Right cardiac atrium (tissue), 5 donors: ENCODE measurements at places on chromosomes 7 and 10. TPM values are rescaled to one million over a fixed set of nuclear protein-coding genes. Genes with fewer than 3 reads are reported as not detected.

HOXA6 gene
- not detected for total RNA-seq

WNT8B gene
- not detected for total RNA-seq

MEOX2 gene
- 5.6 TPM for total RNA-seq

VSTM4 gene
- 22.8 TPM for total RNA-seq

PNLIPRP1 gene
- not detected for total RNA-seq

WEE2 gene
- not detected for total RNA-seq

PKD2L1 gene
- not detected for total RNA-seq

HSPA12A gene
- total RNA-seq: 21.9 TPM

NPFFR1 gene
- not detected for total RNA-seq

TAS2R41 gene
- total RNA-seq: not detected

MMP21 gene
- total RNA-seq: 0.47 TPM

PRTFDC1 gene
- total RNA-seq: 11.2 TPM

KLF14 gene
- total RNA-seq: 0.17 TPM
